ENCODE measurements at places on chromosomes 12 and 14. TPM values are rescaled to one million over a fixed set of nuclear protein-coding genes. Genes with fewer than 3 reads are reported as not detected.

DNA sequence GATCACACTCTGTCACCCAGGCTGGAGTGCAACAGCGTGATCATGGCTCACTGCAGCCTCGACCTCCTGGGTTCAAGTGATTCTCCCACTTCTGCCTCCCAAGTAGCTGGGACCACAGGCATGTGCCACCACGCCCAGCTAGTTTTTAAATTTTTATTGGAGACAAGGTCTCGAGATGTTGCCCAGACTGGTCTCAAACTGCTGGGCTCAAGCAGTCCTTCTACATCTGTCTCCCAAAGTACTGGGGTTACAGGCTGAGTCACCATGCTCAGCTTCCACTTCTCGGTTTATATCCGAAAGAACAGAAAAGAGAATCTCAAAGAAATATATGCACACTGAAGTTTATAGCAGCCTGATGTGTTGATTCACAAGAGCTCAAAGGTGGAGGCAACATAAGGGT is 107.5 kb downstream of the SCARB1 start:
- no peak for DNase-seq

The OR4Q2 gene
- total RNA-seq: not detected

- DNase-seq: peak; percentile 43
Observed at GRCh38 chr12:118377884-118378470, 1.6 kb downstream of the SUDS3 start.

DNA sequence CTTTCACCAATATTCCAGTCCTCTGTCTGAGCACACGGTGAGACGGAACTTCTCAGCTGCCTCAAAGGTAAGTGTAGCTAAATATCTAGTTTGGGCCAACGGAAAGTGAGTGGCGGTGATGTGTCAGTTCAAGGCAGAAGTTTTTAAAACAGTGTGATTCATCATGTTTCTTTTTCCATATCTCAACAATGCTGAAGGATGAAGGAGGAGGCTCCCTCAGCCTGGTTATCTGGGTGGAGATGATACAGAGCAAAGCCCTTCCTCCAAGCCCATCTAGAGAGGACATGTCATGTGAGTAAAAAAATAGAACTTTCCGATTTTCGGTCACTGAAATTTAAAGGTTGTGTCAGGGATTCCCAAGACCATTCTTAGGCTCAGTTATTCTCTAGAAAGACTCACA is 13.1 kb upstream of the ANP32D start:
- no peak for DNase-seq

The VAMP1 gene
- 5.0 TPM for total RNA-seq

- DNase-seq: no peak
Observed at GRCh38 chr12:43208627-43209026, 343.4 kb downstream of the ADAMTS20 start.

DNA sequence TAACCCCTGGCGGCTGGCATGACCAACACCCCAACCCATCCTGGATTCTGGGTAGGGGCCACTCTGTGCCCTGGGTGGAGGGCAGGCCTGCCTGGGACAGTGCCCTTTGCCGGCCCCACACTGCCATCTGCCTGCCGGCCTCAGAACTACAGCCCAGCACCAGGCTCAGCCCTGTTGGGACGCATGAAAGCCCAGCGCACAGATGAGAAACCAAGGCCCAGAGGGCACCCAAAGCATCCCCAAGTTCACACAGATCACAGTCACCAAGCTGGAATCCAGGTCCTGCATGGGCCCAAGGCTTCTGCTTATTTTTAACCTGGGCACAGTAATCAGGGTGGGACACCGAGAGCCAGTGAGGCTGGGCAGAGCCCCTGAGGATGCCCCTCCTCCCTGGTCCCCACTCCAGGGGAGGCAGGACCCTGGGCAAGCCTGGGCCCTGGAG is 26.2 kb downstream of the RFLNA start:
- peak; percentile 72 for DNase-seq

- no peak for DNase-seq
Observed at GRCh38 chr14:59274991-59275391, 86.5 kb downstream of the DAAM1 start.

The IFI27L1 gene
- 18.9 TPM for total RNA-seq

- DNase-seq: no peak
Observed at GRCh38 chr12:68623984-68624383, 13.3 kb downstream of the RAP1B start.

DNA sequence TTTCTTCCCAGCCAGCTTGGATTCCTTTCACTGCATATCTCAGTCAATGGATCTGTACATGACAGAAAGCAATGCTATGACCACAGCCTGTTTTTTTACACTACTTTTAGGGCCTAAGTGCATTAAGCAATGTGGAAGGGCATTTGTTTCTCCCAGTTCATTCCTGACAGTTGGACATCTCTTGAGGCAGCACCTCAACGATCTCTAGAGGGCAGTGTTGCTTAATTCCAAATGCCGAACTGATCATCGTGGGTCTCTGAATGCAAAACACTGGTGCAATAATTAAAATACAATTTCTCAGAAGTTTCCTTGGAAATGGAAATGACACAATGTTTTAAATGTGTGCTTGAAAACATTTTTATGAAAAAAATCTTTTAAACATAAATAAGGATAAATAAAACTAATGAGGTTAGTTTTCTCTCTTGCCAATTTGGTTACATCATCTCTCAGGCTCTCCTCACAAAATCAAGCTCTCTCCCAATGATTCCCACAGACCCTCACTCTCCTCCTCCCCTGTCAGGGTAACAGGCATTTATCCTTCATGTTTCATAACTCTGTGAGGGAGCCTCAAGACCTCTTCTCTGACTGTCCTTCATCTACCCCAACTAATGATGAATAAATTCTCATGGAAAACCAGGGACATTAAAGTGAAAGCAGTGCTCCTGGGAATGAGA is 192.4 kb upstream of the SLC16A7 start:
- DNase-seq: peak; percentile 77

GRCh38 chr12:102816816-102817434 is 100.1 kb downstream of the PAH start:
- DNase-seq: peak; percentile 65

GRCh38 chr14:67514650-67515385 is 18.3 kb upstream of the PLEKHH1 start:
- DNase-seq: peak; percentile 66

GRCh38 chr12:11130382-11130781 is 4.1 kb downstream of the TAS2R30 start:
- DNase-seq: no peak

DNA sequence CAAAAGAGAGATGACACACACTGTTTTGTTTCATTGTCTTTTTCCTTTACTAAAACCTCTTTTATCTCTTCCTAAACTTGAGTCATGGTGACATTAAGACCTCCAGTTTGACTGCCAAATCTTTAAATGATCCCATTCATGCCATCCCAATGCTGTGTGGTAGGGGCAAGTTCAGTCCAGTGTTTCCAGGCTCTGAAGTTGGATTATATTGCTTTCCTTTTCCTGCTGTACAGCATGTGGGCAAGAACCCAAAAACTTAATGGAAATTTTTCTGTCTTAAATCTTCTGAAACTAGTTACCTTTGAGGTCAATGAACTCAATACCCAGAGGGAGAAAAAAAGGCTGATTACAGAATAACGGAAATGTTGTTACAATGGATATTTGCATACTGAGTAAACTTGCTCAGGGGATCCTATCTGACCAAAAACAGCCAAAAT is 187.1 kb upstream of the FAR2 start:
- DNase-seq: no peak

- no peak for DNase-seq
Observed at GRCh38 chr14:83120187-83120586, 1586.5 kb upstream of the SEL1L start.

GRCh38 chr12:4049298-4050080 is 176.3 kb upstream of the PARP11 start:
- no peak for DNase-seq

DNA sequence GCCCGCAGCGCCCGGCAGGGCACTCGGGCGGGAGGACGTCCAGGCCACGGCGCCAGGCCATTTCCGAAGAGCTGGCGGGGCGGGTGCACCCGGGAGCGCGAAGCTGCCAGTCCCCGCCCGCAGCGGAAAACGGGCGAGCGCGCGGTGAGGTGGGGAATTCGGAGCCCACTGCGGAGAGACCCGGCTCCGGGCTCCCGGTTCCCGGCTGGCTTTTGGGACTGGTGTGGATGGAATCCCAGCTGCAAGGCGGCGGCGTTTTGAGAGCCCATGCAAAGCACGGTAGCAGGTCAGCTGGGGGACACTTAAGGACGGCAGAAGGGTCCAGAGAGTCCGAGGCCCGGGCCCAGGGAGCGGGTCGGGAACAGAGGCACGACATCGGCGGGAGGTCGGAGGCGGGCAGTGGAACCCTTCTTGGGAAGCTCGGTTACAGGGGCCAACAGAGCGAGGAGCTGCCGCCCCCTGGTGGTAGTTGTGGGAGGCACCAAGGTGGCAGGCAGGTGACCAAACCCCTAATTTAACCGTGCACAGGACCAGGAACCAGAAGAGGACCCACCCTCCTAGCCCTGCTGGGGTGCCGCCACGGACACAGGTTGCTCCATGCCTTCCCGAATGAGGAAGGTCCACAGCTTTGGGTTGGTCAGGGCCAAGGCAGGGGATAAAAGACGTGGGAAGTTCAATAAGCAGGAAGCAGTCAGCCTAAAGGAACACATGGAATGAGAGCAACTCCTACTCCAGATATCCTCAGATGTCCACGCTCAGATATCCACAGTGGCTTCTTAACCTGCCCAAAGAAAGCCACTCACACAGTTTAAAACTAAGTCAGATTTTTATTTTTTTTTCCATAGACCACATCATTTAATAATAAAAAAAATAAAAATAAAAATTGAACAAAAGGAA is 685 bp upstream of the CDH24 start:
- DNase-seq: peak; percentile 94

DNA sequence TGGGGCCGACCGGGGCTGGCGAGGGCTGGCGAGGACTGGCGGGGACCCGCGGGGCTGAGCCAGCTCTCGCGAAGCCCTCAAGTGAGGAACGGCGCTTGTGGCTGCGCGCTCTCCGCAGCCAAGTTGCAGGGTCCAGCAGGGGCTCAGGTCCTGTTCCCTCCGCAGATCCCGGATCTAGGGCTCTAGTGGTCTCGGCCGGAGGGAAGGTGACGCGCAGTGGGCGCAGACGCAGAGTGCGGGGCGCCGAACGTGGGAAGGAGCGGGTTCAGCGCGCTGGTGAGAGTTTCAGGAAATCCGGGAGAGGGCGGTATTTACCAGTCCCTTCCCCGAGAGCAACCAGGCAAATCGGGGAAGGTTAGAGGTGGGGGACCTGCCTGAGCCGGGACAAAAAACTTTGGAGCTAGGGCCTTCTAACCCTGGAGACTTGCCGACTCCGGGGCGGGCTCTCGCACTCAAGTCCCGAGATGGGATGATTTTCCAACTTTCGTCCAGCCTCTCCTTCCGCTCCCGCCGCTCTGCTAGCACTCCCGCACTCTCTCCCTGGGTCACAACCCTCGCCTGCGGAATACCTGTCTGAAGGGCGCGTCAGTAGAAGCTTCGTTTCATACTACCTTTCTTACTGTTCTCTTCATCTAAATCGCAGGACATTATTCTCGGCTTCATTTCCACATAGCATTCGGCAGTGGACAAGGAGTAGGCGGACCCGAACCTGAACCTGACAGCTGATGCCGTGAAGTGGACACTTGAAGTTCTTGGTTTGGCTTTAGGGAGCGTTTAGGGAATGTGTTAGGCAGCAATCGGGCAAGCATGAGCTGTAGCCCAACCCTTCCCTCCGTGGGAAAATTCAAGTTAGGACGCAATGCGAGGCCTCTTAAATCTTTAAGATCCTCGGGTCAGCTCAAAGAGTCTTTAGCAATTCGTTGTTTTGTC is 13.6 kb upstream of the PAX9 start:
- DNase-seq: peak; percentile 74

- DNase-seq: peak; percentile 79
Observed at GRCh38 chr14:24398653-24399446, at the start of gene NYNRIN. TSS of gene NYNRIN (plus strand) at chr14:24399003. CDS start at chr14:24399247, 244 bp downstream.

DNA sequence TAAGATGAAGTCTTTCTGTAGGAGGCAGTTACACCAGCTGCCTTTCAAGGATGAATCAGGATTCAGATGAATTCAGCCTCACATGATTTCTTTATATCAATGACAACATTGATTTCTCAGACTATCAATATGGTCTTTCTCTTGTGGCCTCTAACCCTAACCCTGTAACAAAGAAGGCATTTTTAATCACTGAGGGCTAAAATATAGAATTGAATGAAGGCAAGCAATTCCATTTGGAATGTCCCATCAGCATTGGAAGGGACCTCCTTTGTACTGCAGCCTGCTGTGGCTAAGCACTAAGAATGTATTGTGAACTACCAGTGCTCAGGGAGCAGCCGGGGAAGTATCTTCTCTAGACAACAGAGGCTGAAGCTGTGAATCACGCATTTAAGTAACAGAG is 90.6 kb upstream of the FRMD6 start:
- no peak for DNase-seq

GRCh38 chr12:57110104-57111030 is 795 bp downstream of the STAT6 start:
- peak; percentile 70 for DNase-seq

The KRT77 gene
- not detected for total RNA-seq

The A2ML1 gene
- total RNA-seq: 1.1 TPM

The CCDC177 gene
- not detected for total RNA-seq

The CD4 gene
- 2.7 TPM for total RNA-seq

DNA sequence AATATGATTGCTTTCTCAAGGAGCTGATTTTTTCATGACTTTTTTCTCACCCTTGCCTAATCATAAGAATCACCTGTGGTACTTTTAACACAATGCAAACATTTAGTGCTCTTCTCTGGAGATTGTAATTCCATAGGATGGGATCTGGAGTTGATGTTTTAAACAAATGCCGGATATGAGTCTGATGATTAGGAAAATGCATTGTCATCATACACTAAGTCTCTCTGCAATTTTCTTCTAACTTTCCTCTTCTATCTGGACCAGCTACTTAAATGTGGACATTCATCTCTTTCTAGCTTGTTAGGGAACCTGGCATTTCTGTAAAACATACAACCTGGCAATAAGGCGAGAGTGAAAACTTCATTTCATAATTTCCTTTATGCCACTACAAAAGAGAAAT is 23.5 kb downstream of the PMCH start:
- DNase-seq: no peak

GRCh38 chr12:84294246-84294645 is 618.4 kb downstream of the SLC6A15 start:
- DNase-seq: no peak

DNA sequence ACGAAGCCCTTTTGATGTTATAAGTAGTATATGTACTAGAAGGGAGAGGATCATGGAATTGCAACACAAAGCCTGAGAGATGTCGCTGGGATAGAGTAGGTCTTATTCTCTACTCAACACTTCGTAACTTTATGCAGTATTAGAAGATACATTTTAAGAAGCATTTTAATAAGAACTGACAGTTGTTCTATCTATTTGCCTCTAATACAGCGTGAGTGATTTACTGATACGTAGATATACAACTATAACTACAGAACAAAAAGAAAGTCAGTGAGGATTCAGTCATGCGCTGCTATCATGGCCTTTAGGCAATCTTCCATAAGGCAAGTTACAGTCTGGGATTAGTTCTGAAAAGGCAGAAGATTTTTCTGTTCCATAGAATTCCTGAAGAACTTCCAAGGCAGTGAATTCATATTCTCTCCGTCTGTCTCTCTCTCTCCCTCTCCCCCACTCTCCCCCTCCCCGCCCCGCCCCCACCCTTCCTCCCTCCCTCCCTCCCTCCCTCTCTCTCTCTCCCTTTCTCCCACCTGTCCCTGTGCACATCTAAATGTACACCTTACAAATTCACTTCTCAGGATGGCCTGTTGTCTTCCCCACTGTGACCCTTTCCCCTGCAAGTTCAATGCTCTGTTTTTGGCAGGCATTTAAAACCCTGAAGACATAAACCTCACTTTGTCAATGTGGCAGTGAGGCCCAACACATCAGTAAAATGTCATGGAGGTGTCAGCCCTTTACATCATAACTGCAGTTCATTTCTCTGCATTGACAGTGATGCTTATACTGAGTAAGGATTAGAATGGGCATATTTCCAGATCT is 470.6 kb downstream of the EGLN3 start:
- no peak for DNase-seq

GRCh38 chr14:53355581-53356112 is 202.5 kb upstream of the DDHD1 start:
- DNase-seq: peak; percentile 39

The KRT8 gene
- 1,376 TPM for total RNA-seq
